ENCODE measurements at places on chromosomes 3 and 15.
A peak's percentile ranks its signal among the peaks of the same experiment; 100 is the strongest.

DNA sequence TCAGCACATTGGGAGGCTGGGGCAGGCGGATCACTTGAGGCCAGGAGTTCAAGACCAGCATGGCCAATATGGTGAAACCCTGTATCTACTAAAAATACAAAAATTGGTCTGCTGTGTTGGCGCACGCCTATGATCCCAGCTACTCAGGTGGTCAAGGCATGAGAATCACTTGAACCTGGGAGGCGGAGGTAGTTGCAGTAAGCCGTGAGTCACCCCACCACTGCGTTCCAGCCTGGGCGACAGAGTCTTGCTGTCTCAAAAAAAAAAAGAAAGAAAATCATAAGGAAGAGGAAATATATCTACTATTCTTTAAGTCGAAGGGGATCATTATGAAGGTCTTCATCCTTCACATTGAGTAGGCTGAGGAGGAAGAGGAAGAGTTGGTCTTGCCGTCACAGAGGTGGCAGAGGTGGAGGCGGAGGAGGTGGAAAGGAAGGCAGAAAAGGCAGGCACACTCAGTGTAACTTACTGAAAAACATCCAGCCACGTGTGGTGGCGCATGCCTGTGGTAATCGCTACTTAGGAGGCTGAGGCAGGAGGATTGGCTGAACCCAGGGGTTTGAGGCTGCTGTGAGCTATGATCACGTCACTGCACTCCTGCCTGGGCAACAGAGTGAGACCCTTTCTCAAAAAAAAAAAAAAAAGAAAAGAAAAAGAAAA, 14.2 kb downstream of the CSK start:
- DNase-seq = no peak

DNA sequence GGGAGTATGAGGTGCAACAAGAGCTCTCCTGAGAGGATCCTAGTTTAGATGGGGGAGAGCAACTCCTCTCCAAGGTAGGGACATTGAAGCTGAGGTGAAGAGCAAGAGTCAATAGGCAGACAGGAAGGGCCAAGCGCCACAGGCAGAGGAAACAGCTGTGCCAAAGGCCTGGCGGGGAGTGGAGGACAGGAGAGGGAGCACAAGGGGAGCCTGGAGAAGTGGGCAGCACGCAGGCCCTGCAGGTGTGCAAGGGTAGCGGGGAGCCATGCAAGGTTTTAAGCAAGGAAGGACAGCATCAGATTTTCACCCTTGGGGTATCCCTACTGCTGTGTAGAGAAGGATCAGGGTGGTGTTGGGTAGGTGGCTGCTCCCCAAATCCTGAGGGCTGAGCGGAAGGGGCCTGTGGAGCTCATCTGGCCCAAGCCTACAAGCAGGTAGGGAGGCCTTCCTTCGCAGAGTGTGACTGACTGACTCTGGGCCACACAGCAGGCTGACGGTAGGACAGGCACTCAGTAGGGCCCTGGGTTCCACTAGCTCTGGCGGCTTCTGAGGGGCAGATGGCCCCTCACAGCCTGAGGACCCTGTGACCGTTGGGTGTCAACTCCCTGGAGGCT, 13.3 kb downstream of the CHST13 start:
- no peak for DNase-seq

- no peak for DNase-seq
These were observed 224.8 kb upstream of the DCBLD2 start for GRCh38 chr3:99126316-99126715.

DNA sequence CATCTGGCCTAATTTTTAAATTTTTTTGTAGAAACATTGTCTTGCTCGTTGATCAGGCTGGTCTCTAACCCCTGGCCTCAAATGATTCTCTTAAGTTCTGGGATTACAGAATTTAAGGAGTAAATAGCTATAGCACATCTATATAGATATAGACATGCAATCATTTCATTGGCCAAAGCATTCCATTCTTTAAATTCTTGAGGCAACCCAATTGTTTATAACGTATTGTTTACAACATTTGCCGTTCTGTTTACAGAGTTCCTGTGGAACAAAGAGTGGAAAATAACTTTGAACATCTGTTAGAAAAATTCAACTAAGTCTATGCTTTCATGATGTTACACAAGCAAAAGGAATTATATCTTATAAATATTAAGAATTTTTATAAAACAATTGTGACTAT, 205.2 kb upstream of the ROBO2 start:
- DNase-seq = no peak

- no peak for DNase-seq
These were observed 69.4 kb downstream of the BFSP2 start for GRCh38 chr3:133469140-133469731.

GRCh38 chr3:120678331-120678947, 3.6 kb downstream of the HGD start:
- peak; percentile 60 for DNase-seq
